SK-N-MC (cell line): ENCODE measurements at places on chromosomes 2 and 18.

DNA sequence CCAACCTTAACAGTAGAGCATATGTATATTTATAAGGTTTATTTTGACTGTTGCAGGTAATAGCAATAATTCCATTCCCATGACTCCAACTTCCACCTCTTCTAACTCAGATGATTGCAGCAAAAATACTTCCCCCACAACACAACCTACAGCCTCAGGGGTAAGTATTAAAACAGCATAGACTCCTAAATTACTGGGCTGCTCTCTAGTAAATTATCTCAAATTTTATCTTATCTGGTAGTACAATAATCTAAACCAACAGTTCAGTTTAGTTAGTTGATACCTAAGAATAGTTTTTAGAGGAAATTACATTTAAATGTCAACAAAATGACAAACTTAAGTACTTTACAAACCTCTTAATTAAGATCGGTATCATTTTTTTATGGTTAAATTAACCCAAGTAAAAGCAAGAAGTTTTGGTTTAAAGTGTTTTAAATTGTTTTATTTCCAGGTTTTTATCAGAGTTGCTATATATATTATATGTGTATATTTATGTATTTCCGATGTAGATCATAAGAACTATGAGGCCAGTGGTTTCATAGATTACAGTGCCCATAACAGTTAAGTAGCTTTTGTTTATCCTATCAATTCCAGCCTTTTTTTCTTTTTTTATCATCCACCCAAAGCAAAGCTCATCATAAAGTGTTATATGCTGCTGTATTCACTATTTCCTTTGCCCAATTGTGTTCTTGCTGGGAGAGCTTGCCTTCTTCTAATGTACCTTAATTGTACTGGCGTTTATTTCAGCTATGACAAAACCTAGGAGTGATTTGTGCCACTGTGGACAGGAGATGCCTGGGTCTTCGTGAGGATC, 13.7 kb downstream of the GATA6 start:
- no peak for DNase-seq

DNA sequence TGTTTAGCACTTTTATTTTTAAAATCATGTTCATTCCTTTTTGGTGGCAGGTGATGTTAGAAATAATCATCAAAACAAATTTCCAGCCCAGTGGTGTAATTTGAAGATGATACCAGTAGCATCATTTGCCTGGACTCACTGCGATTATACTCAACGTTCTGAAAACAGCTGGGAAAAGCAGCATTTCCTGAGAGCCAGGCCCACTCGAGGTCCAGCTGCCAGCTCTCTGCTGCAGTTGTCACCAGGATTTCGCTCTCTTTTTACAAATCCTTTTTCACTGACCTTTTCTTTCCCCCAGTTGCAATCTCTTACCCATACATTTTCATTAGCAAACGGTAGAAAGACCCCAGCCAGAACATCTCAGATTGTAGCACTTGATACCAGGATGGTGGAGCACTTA, 110.6 kb upstream of the LYPD1 start:
- no peak for DNase-seq

DNA sequence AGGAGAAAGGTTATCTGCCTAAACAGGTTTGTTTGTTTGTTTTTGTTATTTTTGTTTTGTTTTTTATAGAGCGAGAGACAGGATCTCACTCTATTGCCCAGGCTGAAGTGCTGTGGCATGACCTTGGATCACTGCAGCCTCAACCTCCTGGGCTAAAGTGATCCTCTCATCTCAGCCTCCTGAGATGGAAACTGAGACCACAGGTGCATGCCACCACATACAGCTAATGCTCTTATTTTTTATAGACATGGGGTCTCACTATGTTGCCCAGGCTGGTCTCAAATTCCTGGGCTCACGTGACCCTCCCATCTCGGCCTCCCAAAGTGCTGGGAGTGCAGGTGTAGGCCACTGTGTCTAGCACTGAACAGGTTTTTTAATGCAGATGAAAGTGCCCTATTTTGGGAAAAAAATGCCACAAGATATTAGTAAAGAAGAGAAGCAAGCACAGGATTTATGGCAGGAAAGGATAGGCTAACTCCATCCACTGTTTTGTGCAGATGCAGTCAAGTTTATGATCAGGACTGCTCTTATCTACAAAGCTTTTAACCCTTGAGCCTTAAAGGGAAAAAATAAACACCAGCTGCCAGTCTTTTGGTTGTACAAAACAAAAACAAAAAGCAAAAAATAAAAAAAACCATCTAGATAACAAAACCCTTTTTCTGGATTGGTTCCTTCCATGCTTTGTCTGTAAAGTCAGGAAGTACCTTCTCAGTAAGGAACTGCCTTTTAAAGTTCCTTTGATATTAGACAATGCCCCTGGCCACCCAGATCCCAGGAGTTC, 29.4 kb downstream of the MAP4K3 start:
- DNase-seq: no peak

DNA sequence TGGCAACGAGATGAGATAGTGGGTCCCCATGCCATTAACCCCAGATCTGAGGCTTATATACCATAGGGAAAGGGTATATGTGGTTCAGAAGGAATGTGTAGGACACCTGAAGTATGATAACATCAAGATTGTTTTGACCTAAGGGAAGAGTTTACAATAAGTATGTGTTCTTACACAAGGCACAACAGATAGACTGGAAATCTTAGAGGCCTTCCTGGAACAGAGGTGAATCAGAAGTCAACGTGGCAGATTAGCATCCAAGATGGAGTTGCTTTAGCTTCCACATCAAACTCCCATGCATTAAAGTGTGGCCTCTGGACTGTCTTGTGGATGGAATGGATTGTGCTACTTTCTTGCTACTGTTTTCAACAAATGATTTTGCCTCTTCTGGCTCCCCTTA, 116.6 kb upstream of the NT5C1B start:
- DNase-seq: no peak

DNA sequence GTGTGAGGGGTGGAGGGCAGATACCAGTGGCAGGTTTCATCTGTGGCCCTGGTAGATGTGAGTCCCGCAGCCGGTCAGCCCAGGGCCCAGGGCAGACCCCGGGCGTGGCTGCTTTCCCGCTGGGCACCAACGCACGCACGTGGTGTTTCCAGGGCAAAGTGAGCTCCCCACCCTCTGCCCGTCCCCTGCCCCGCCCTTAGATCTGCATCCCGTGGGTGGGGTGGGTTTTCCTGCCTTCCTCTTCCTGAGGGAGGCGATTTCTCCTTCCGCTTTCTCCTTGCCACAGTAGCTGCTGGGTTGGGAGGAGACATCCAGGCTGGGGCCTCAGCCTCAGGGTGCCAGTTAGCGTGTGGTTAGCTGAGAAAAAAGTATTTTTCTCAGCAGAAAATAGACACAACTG, 49.6 kb downstream of the ODC1 start:
- no peak for DNase-seq

DNA sequence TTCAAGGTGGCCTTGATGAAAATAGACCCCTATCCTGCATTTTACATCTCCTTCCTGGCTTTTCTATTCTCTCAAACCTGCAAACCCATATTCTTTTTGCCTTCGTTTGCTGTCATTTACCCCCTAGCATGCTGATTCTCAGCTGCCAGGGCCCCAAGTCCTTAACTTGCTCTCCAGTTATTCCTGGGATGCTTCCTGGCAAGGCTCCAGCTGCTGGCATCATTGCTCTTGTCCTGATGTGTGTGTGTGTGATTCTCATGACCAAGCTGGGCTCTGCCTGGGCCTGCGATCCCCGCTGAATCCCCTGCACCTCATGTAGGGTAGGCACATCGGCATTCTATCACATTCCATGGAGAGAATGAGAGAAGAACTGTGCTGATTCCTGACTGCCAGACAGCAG, 11.9 kb downstream of the NPAS2 start:
- no peak for DNase-seq

GRCh38 chr18:79587226-79587741, 92.3 kb upstream of the CTDP1 start:
- no peak for DNase-seq

- no peak for DNase-seq
Measured at GRCh38 chr2:202034249-202035088, 814 bp downstream of the FZD7 start.

- no peak for DNase-seq
Measured at GRCh38 chr2:198930170-198930569, 527.6 kb downstream of the SATB2 start.

GRCh38 chr2:189406586-189407233, 34.6 kb upstream of the WDR75 start:
- no peak for DNase-seq

- DNase-seq: no peak
Measured at GRCh38 chr18:51513517-51513916, 316.0 kb upstream of the MEX3C start.

DNA sequence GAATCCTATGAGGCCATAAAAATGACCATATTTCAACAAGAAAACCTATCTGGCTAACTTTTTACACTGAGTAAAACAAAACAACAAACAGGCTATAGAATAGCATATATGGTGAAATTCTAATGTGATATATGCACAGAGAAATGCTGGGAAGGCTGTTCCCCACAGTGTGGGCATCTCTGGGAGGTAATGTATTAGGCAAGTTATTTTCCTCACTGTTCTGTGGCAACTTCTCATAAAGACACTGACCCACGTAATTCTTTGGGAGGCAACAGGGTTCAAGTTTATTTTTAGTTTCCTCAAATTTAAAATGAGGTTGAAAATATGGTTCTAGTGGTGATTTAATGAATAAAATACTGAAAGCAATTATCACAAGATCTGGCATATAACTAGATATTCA, 46.7 kb downstream of the RNU4ATAC start:
- no peak for DNase-seq

- DNase-seq: peak; percentile 34
Measured at GRCh38 chr18:41906528-41907146, 48.4 kb upstream of the PIK3C3 start.
